ENCODE measurements at places on chromosomes 11 and 22.

GRCh38 chr11:34358728-34359547, 1.1 kb upstream of the ABTB2 start:
- DNase-seq, result peak; percentile 74

DNA sequence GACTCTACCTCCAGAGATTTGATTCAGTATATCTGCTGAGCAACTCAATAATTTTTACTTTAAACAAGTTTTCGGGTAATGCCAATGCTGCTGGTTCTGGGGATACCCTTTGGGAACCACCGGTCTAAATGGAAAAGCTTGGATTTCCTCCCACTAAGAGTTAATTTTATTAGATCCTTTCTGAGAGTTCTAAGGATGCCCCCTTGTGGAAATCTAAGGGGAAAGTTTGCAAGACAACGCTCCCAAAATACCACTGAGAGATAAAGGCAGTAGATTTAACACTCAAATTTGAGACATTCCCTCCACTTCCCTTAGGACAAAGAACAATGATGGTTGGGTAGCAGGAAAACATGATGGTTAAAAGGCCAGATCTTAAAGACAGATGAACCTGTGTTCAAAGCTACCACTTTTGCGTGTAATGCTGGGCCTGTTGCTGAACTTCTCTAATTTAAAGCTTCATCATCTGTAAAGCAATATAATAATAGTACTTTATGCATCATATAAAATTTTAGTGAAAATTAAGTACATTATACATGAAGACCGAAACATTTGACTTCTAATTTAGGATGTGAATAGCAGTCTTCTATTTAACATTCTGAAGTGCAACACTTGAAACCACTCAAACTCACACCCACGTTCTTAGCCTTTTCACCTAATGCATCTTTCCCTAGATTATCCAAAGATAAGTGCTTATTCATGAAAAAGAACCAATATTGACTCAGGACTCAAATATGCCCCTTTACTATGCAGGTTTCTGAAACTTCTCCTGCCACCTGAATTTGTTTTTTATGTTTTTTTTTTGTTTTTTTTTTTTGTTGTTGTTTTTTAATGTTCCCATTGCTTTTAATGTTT, 110.1 kb upstream of the LUZP2 start:
- DNase-seq, result peak; percentile 2

GRCh38 chr11:995044-995751, 41.3 kb downstream of the MUC6 start:
- no peak for DNase-seq

DNA sequence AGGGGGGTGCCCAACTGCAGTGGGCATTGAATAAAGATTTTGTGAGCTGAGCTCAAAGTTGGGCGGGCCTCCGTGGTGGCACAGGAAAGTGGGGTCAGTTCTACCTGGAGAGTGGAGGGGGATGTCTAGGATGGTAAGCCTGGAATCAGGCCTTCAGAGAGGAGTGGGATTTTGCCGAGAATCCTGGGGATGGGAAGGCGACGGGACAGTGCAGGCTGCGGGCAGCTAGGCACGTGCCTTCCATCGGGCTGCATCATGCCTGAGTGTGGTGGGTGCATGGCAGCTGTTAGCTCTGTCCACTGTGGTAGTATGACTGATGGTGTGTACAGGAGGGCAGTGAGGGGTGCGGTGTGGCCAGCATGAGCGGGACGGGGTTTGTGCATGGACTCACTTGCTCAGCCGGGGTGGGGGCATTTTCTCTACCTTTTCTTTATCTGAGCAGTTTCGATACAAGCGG, 3.6 kb downstream of the SHANK3 start:
- no peak for DNase-seq

- no peak for DNase-seq
These were observed 81.7 kb downstream of the SWAP70 start for GRCh38 chr11:9745411-9746211.

DNA sequence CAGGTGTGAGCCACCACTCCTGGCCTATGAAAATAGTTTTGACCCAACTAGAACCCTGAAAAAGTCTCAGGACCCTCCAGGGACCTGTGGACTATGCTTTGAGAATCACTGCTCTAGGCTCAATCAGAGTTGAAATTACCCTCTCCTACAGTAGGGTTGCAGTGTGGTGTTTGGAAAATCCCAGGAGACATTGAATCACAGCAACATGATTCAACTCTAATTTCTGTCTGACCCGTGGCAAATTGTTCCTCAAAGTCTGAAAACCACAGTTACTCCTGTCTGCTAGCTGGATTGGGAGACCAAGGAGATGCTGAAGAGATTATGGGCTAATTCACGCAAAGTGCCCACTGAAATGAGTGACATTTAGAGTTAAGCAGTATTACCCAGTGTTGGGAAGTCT, 5.4 kb upstream of the MTMR3 start:
- DNase-seq, result no peak

DNA sequence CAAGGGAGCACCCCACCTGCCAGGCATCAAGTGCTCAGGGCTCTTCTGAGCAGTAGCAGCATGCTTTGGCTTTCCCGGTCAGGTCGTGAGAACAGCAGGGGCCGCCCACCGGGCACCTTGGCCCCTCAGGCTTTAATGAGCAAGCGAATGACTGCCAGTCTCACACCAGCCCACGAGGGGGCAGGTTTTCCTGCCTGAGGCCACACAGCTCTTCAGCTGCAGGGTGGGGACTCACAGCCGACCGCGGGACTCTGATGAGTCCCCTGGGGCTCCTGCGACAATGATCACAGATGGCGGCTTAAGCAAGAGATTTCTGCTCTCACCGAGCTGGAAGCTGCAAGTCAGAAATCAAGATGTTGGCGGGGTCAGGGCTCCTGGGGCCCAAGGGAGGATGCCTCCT, 14.3 kb upstream of the FGF19 start:
- no peak for DNase-seq

GRCh38 chr11:102386136-102386734, 39.2 kb downstream of the BIRC2 start:
- no peak for DNase-seq

DNA sequence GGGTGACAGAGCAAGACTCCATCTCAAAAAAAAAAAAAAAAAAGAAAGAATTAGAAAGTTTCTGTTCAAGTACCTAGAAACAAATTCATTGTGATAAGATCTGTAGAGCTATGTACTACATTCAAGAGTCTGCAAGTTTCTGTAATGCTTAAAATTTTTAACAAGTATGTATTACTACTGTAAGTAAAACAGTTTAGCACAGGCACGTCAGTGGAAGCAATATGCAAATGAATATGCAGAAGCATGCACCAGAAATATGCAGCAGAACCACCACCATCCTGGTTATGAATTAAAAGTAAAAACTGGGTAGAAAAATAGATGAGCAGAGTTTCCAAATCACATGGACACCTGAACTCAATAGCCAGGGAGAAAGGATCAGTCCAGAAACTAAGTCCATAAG, 19.3 kb downstream of the SBF2 start:
- no peak for DNase-seq

GRCh38 chr11:132719684-132720083, 812.6 kb downstream of the OPCML start:
- DNase-seq, result no peak

GRCh38 chr11:28939381-28939780, 831.2 kb downstream of the METTL15 start:
- DNase-seq, result no peak

GRCh38 chr11:92854952-92855351, 114.5 kb upstream of the MTNR1B start:
- no peak for DNase-seq

- no peak for DNase-seq
These were observed 128.8 kb downstream of the ST3GAL4 start for GRCh38 chr11:126484266-126484665.

DNA sequence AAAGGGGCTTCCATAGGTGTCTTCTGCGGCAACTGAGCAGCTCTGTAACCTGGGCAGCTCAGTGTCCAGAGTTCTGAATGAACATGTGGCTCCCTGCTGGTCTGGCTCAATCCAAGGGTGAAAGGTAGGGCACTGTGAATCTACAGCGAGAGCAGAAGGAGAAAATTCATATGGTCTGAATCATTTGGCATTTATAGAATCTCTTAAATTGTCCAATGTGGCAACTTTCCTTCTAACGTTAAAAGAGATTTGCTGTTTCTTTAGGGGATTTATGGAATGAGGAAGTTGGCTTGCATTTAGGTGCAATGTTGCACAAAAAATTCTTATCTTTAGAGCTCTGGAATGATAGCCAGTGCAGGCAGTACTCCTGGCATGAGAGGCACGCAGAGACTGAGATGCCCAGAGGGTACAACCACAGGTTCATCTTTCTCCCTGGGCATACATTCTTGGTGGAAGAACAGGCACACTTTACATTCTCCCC, 17.0 kb downstream of the ATXN10 start:
- no peak for DNase-seq

- DNase-seq, result no peak
These were observed 36.9 kb upstream of the GNB1L start for GRCh38 chr22:19891317-19892256.

GRCh38 chr22:27352426-27352825, 449.1 kb downstream of the MN1 start:
- DNase-seq, result no peak

DNA sequence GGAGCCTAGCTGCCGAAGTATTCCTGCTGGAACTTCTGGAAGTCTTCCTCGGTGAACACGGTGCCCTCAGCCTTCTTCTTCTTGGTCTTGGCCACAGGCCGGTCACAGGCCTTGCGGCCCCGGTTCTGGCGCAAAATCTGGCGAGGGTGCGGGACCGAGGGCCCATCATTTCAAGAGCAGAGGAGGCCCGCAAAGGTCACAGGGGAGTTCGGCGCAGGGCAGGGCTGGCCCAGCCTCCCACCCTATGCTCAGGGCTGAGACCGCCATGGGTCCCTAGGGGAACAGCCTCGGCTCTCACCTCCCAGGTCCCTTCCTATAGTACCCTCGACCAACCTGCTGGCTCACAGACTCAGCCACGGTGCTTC, 3.1 kb downstream of the RPS19BP1 start:
- DNase-seq, result no peak

DNA sequence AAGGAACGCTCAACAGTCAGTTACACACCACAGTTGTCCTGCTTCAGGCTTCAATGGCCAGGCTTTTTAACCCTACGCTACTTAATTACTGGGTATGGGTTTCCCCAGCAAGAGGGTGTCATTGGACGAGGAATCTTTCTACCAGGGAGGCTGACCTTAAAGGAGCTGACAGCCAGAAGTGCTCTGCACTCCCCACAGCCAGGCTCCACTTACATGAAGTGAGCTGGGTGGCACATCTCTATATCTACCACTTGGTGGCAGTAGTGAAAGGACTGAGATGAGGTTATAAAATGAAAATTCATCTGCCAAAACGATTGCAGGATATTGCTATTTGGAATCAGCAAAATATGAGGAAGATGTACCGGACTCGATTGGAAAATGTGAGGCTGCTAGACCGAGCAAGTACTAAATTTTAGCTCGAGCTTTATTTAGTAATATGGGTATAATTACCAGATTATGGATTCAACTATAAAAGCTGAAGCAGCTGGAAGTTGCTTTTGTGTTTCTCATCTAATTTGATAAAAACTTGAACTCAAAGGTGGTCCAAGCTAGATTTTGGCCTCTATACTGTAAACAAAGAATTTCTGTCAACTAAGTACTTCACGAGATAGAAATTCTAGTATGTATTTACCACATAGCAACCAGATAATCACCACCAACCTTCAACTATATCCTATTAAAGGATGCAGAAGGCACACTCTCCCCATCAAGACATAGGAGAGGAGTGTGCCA, 53.9 kb upstream of the CEP126 start:
- peak; percentile 18 for DNase-seq

DNA sequence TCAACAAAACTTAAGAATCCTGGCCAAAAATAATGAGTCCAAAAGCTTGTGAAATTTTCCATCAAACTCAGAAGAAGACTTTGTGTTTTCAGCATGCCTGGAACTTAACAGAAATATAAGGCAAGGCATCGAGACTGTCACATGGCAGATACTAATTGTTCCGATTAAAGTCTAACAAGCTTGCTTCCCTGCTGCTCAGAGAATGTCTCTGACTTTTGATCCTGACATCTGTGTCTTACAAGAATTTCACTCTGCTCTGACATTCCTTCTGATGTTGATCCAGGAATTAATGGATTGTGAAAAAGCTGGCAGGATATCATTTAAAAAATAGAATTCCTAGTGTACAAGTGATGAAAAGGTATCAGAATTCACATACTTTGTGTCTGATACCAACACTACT, 170.2 kb downstream of the DCDC1 start:
- DNase-seq, result no peak

- no peak for DNase-seq
These were observed 2.2 kb upstream of the OR52H1 start for GRCh38 chr11:5550440-5551095.

GRCh38 chr22:20316844-20317401, 2.9 kb downstream of the DGCR6L start:
- DNase-seq, result no peak

- no peak for DNase-seq
These were observed 364.3 kb upstream of the NARS2 start for GRCh38 chr11:78938971-78939370.

- DNase-seq, result peak; percentile 96
These were observed 28.9 kb downstream of the RAB39A start for GRCh38 chr11:107957109-107957588.

GRCh38 chr22:46631113-46631512, 10.9 kb downstream of the GRAMD4 start:
- DNase-seq, result no peak

DNA sequence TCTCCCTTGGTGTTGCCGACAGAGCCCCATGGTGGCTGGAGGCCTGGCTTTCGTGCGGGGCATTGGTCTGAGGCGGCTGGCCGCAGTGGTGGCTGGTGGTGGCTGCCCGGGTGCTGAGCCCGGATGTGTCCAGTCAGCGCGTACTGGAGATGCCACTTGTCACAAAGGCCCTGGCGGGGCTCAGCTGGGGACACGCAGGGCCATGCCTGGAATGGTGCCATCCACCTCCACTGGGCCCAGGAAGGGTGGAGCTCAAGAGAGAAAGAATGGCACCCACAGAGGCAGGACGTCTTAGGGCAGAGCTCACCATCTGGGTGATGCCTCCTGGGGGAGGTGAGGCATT, 92.5 kb downstream of the CEP164 start:
- no peak for DNase-seq

GRCh38 chr22:36405671-36406538, 18.1 kb upstream of the MYH9 start:
- DNase-seq, result no peak

DNA sequence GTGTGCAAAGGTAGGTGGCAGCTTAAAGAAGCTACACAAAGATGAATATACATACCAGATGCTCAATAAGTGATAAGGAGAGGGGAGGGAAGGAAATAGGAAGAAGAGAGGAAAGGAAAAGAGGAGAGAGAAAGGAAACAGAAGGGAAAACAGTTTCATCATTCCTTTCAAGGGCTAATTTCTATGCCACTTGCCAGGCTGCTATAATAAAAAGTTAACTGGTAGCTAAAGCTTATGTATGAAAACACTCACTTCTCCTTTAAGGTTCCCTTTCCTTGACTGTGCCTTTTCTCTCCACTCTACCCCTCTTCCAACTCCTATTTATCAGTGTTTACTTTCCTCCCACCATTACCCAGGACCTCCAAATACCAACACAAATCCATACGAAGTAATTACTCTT, 347.9 kb downstream of the DLG2 start:
- no peak for DNase-seq

DNA sequence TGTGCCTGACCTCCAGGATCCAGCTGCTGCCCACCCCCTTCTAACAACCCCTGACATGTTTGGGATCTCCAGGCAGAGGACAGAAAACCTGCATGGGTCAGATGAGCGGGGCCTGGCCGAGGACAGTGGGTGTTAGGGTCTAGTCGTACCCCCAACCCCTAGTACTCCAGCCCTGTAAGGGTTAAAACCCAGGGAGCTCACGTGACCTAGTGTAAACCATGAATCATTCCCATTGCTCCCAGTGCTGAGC, 89.1 kb upstream of the CRYBB3 start:
- DNase-seq, result no peak

GRCh38 chr11:1964348-1964747, 17.2 kb downstream of the MRPL23 start:
- no peak for DNase-seq
